ENCODE measurements at places on chromosomes 6 and 20.
A peak's percentile ranks its signal among the peaks of the same experiment; 100 is the strongest.

DNA sequence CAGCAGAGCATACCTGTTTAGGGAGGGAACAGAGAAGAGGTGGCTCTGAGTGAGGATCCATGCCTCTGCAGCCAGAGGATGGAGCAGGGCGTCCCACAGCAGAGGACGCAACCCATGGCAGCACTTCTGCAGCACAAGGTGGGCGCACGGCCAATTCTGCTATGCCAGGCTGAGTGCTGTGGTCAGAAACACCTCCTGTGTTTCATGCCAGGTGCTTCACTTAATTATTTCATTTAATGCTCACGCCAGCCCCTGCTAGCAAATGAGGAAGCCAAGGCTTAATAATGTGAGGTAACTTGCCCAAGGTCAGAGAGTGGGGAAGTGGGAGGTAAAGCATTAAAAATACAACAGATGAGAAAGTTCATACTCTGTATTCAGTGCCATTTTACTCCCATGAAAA lies 68.5 kb upstream of the PTGIS start:
- DNase-seq, result peak; percentile 98

GRCh38 chr6:106974999-106975737 lies 639 bp upstream of the CD24 start:
- DNase-seq, result no peak

DNA sequence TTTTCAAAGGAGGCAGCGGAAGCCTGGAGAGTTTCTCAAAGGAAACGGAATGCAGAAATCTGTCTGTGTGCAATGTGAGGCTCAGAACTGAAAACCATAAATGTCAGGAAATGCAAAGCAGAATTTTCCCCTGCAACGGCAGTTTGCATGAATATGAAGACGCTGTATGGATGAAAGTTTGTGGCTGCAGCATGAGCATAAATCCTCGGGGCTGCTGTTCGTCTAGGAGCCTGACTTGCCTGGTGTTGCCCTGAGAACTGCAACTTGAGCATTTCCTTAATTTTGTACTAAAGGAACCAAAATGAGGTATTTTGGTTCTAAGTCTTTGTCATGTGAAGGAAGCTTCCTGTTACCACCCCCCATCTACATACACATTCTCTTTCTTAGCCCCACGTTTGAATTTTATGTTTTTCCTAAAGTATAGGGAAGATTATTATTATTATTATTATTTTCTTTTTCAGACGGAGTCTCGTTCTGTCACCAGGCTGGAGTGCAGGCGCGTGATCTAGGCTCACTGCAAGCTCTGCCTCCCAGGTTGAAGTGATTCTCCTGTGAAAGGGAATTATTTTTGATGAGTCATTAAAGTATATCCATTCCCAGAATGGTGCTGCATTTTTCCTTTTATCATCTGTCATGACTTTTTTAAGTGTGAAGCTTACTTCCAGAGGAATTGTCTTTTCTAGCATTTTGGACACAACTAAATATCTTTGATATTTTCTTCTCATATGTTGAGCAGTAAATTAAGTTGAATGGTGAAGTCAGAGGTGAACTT lies 33.1 kb downstream of the MTHFD1L start:
- no peak for DNase-seq

DNA sequence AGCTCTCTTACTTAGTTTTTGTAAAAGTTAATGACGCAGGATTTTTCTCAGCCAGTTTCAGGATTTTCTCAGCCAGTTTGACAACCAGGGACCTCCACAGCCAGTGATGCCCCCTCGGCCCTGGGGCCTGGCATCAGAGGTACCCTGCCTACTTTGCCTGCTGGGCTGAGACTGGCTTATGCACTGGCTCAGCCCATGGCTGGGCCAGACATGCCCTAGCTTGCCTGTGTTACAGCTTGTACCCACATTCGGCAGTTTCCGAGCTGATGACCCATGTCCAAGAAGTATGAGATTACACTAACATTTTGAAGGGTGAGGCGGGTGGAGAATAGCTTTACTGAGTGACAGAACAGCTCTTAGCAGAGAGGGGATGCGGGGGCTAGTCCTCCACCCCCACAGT lies 406.1 kb upstream of the HSF2 start:
- no peak for DNase-seq

- peak; percentile 50 for DNase-seq
Observed at GRCh38 chr20:2330090-2330695, 34.4 kb downstream of the TGM3 start.

DNA sequence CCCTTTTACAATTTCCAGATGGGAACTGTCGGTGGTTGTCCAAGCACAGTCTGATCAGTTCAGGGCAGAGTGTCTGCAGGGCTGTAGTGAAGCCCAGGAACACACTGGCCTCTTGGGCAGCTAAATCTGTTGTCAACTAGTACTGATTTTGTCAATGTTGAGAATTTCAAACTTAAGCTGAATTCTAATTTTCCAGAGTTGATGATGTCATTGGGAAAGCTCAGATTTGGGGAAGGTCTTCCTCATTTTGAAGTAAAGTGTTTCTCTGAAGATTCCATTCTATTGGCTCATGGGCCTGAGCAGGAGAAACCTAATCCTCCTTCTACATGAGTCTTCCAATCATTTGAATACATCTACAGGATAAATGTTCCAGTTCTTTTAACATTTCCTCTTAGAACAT lies 72.1 kb downstream of the CCDC170 start:
- DNase-seq, result no peak

DNA sequence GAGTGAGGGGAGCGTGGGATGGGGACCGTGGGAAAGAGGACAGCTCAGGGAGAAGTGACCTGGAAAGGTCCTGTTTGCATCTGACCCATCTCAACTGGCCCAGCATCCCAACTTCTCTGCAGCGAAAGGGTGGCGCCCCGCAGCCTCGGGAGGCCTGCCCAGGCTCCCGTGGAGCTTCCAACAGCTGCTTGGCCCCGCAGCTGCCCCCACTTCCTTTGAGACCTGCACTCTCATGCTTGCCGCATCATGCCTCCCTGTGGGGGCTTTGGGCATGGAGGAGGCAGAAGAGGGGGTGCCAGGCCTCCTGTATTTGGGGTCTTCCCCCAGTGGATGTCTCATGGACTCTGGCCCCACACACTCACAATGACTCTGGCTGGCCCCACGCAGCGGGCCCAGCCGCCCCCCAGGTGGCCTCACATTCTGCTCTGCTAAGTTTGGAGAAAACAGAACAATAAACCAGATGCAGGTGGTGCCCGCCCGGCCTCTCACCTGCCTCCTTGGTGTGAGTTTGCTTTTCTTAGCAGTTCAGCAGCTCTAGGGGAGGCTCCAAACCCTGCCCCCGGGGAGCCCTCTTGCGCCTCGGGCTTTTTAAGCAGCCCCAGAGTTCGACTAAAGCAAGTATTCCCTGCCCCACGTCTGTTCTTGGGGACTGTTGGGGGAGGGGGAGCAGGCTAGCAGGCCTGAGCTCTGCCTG lies 40.7 kb downstream of the CPXM1 start:
- DNase-seq, result no peak

DNA sequence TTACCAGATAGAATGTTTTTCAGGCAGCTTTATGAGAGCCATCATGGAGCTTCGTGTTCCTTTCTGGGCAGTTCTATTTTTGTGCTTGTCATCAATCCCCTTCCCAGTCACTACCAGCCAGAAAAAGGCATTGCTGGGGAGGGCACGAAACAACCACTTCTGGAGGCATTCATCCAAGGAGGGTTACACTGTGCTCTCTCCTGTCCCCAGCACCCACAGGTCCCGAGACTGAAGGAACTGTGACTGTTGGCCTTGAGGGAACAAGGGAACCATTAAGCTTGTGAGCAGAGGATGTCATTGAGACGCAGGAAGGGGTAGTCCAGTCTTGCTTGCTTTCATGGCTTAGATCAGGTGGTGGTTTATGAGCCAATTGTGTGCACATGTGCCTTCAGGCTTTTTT lies 20.1 kb upstream of the ENPP5 start:
- no peak for DNase-seq

DNA sequence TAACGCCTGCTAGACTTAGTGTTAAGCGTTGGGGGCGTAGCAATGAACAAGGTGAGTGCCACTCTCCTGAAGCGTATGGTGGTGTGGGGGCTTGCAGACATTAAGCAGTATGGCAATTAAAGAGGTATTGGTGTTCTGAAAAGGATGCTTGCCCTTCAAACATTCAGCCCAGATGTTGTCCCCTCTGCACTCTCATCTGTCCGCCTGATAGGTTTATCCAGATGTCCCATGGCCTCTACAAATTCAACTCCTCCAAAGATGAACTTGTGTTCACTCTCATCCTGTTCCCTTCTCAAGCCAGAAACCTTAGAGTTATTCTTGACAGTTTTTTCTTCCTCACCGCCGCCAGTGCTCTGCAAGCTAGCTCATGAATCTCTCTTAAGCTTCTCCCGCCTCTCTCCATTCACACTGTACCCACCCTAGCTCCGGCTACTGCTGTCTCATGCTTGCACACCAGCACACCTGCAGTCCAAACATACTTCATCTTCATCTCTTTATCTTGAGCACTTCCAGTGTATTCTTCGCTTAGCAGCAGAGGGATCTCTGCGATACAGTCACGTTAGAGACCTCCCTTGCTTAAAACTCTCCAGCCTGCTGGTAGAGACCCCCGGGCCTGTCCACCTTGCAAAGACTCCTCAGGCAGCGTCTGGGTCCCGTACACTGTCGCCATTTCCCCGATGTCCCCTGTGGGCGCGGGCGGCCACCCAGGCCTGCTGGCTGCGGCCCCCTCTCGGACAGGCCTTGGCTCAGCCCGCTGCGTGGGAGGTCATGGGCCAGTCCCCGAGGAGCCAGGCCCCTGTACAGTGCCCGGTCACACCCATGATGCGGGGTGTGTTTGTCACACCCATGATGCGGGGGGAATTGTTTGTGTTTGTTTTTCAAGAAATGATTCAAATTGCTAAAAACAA lies 962 bp downstream of the DDX27 start:
- no peak for DNase-seq
